ENCODE measurements at places on chromosomes 16 and 17. TPM values are rescaled to one million over a fixed set of nuclear protein-coding genes. Genes with fewer than 3 reads are reported as not detected.

The GAS2L2 gene
- total RNA-seq: not detected

The SLC38A8 gene
- total RNA-seq: not detected

DNA sequence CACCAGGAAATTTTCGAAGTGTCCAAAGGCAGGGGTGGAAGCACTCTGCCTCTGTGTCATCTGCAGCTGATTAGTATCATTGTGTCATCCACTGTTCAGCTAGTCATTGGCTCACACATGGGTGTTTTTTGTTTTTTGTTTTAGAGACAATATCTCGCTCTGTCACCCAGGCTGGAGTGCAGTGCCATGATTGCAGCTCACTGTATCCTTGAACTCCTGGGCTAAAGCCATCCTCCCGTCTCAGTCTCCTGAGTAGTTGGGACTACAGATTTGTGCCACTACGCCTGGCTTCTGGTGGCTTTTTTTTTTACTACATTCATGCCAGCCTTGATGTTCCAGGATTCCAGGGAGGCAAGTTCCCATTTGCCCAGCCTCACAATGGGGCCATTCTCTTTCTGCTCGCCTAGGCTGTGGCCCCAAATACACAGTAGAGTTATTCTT lies 32.5 kb upstream of the MYO18A start:
- no peak for DNase-seq
- no peaks in the 10 kb centered on the region for H3K36me3 ChIP-seq
- H3K27ac ChIP-seq: no peak overlapping the region
- H3K27me3 ChIP-seq: no peaks in the 10 kb centered on the region
- peaks cover 3% of the 10 kb centered on the region for H3K4me1 ChIP-seq

DNA sequence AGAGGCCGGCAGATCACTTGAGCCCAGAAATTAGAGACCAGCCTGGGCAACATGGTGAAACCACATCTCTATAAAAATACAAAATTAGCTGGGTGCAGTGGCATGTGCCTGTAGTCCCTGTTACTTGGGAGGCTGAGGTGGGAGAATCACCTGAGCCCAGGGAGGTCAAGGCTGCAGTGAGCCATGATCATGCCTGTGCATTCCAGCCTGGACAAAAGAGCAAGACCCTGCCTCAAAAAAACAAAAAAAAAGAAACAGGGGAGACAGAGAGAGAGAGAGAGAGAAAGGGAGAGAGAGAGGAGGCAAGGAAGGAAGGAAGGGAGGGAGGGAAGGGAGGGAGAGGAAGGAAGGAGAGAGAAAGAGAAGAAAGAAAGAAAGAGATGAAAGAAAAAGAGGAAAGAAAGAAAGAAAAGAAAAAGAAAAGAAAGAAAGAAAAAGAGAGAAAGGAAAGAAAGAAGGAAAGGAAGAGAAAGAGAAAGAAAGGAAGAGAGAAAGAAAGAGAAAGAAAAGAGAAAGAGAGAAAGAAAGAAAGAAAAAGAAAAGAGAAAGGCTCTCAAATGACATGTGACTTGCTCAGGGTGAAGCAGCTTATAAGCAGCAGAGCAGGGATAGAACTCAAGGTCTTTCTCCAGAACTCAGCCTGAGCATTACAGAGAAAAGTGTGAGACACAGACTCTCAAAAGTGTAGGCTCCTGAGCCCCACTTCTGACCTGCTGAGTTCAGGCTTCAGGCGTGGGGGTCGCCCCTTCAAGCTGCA lies 15.5 kb downstream of the CX3CL1 start:
- H3K27ac ChIP-seq: no peak overlapping the region
- no peak for DNase-seq

DNA sequence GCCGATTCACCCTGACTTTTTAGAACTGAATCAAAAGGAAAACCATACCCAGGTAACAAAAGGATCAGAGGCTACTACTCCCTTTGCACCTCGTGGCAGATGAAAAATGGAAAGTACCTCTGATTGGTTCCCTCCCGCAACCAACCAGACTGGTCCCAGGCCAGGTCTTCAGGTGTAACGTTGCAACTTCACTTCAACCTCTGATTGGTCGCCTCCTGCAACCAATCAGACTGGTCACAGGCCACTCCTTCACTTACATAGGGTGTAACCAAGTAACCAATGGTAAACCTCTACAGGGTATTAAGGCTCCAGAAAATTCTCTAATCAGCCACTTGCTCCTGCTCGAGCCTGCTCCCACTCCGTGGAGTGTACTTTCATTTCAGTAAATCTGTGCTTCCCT lies 89.4 kb downstream of the ADCY9 start:
- no peaks in the 10 kb centered on the region for H3K27me3 ChIP-seq
- no peak overlapping the region for H3K27ac ChIP-seq
- H3K4me1 ChIP-seq: peaks cover 16% of the 10 kb centered on the region

- no peak overlapping the region for H3K4me3 ChIP-seq
- no peaks in the 10 kb centered on the region for H3K27me3 ChIP-seq
- H3K27ac ChIP-seq: no peak overlapping the region
- no peak for DNase-seq
- no peaks in the 10 kb centered on the region for H3K36me3 ChIP-seq
- H3K4me1 ChIP-seq: peaks cover 4% of the 10 kb centered on the region
Observed at GRCh38 chr16:72480911-72481310, 309.0 kb upstream of the PMFBP1 start.

- no peaks in the 10 kb centered on the region for H3K36me3 ChIP-seq
- H3K27ac ChIP-seq: no peak overlapping the region
- no peak overlapping the region for H3K4me3 ChIP-seq
- peaks cover 10% of the 10 kb centered on the region for H3K4me1 ChIP-seq
Observed at GRCh38 chr17:29045734-29046472, 3.0 kb downstream of the PIPOX start.

DNA sequence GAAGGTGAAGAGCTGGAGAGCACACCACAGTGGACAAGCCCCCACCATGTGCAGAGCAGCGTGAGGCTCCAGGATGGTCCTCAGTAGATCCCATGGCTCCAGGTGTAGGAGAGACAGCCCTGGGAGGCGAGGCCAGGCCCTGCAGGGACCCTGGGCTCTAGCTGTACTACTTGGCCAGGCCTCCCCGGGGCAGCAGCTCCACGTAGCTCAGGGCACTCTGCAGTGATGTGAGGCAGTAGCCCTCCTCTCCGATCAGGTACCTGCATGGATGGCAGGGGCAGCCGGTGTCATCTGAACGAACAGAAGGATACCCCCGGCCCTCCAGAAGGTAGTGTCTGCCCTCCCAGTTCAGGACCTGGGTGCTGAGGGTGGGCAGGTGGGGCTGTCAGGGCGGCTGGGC lies 6.2 kb upstream of the SPATA2L start:
- no peak overlapping the region for H3K27ac ChIP-seq
- H3K4me1 ChIP-seq: peaks cover 25% of the 10 kb centered on the region
- DNase-seq: no peak
- no peak overlapping the region for H3K4me3 ChIP-seq
- no peaks in the 10 kb centered on the region for H3K36me3 ChIP-seq

DNA sequence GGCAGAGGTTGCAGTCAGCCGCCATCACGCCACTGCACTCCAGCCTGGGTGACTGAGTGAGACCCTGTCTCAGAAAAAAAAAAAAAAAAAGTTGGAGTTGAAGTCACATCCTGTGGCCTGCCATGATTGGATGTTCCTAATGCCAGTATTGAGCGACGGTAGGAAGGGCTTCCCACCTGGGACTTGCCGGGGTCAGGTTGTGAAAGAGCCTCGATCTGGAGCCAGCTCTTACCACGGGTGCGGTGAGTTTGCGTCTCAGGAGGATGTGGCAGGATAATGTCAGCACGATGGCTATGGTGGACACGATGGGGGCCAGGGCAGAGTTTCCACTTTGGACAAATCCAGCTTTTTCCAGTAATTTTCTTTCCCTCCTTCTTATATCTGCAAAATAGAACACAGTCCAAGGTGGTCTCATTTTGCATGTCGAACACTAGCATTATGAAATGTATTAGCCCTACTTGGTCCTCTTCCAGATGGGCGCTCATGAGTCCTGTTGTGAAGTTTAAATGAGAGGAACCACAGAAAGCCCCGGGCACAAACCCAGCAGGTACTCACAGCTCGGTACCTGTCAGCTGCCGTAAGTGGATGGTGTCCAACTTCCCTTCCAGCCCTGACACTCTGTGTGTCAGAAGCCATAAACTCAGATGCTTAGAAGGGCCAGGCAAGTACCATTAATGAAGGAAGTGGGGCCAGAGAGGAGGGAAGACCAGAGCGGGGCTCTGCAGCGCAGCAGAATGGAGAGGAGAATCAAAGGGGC lies 22.2 kb downstream of the ABCC12 start:
- H3K36me3 ChIP-seq: no peaks in the 10 kb centered on the region
- no peak overlapping the region for H3K4me3 ChIP-seq
- H3K4me1 ChIP-seq: no peaks in the 10 kb centered on the region
- no peak overlapping the region for H3K27ac ChIP-seq
- no peaks in the 10 kb centered on the region for H3K27me3 ChIP-seq

- no peak overlapping the region for H3K27ac ChIP-seq
- H3K4me3 ChIP-seq: no peak overlapping the region
- H3K36me3 ChIP-seq: no peaks in the 10 kb centered on the region
Observed at GRCh38 chr16:82660075-82660645, 33.4 kb downstream of the CDH13 start.

DNA sequence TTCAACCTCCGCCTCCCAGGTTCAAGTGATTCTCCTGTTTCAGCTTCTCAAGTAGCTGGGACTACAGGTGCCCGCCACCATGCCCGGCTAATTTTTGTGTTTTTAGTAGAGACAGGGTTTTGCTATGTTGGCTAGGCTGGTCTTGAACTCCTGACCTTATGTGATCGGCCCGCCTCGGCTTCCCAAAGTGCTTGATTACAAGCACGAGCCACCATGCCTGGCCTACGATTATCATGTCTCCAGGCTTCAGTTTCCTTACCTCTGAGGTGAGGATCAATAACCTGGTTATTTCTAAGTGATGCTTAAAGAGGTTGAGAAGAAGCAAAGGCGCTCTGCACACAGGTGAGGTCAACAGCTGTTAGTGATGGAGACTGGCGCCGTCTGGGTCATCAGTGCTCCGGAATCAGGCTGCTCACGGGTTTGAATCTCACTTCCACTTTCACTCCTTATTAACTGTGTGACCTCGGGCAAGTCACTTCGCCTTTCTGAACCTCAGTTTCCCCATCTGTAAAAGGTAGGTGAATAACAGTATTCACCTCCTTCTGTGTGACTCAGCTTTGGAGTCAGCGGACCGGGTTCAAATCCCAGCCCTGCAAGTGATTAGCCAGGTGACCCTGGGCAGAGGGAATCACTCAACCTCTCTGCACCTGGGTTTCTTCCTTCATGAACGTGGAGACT lies 745 bp upstream of the ABCC1 start:
- H3K4me1 ChIP-seq: peaks cover 42% of the 10 kb centered on the region
- peak overlapping the region; percentile 72 for H3K4me3 ChIP-seq
- H3K27me3 ChIP-seq: no peaks in the 10 kb centered on the region
- DNase-seq: peak; percentile 45

The SLC46A1 gene
- total RNA-seq: 0.54 TPM

DNA sequence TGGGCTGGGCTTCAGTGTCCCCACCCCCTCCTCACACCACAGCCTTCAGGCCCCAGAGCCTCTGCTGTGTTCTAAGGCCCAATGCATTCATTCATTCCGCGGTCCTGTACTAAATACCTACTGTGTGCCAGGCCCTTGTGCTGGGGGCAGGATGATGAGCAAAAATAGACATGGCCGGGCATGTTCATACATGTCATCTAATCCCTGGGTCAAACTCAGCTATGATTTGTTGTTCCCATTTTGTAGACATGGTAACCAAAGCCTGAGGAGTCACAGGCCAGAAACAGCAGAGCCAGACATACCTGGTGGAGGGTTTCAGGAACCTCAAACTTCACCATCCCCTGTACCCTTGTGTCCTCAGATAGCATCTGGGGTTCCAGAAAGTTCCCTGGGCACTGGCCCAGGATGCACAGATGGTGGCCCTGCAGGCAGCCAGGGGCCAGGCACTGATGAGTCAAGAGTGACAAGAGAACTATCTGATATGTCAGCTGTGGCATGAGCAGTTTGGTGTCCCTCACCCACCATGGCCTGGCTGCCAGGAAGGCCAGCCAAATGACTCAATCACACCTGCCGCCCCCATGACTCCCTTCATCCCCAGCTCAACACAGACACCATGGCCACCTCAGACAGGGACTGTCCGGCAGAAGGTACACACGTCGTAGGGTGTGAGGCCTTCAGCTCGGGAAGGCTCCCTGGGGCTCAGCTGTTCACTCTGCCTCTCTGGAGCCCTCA lies 2.7 kb upstream of the RRAD start:
- no peak overlapping the region for H3K27ac ChIP-seq
- H3K4me1 ChIP-seq: peaks cover 24% of the 10 kb centered on the region
- peaks cover 2% of the 10 kb centered on the region for H3K36me3 ChIP-seq
- no peak overlapping the region for H3K4me3 ChIP-seq
- DNase-seq: no peak

GRCh38 chr17:17231621-17232302 lies 5.2 kb downstream of the FLCN start:
- peaks cover 17% of the 10 kb centered on the region for H3K4me1 ChIP-seq
- no peak for DNase-seq
- H3K27me3 ChIP-seq: no peaks in the 10 kb centered on the region

GRCh38 chr16:84788920-84789391 lies 30.8 kb upstream of the CRISPLD2 start:
- no peaks in the 10 kb centered on the region for H3K4me1 ChIP-seq
- DNase-seq: no peak
- H3K27ac ChIP-seq: no peak overlapping the region
- H3K27me3 ChIP-seq: no peaks in the 10 kb centered on the region
- no peaks in the 10 kb centered on the region for H3K36me3 ChIP-seq
- H3K4me3 ChIP-seq: no peak overlapping the region

DNA sequence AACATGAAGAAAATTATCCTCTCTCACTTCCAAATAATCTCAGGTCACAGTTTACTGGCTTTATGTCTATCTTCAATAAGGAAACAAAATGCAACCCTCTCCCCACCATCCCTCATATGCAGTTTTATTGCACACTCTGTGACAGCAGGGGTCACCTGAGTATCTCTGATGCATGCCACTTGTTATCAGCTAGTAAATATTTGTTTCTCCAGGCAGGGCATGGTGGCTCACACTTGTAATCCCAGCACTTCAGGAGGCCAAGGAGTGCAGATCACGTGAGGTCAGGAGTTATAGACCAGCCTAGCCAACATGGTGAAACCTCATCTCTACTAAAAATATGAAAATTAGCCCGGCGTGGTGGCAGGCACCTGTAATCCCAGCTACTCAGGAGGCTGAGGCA lies 61.1 kb downstream of the ADAMTS18 start:
- H3K27me3 ChIP-seq: no peaks in the 10 kb centered on the region
- H3K4me1 ChIP-seq: no peaks in the 10 kb centered on the region
- H3K4me3 ChIP-seq: no peak overlapping the region
- H3K27ac ChIP-seq: no peak overlapping the region
- no peak for DNase-seq

DNA sequence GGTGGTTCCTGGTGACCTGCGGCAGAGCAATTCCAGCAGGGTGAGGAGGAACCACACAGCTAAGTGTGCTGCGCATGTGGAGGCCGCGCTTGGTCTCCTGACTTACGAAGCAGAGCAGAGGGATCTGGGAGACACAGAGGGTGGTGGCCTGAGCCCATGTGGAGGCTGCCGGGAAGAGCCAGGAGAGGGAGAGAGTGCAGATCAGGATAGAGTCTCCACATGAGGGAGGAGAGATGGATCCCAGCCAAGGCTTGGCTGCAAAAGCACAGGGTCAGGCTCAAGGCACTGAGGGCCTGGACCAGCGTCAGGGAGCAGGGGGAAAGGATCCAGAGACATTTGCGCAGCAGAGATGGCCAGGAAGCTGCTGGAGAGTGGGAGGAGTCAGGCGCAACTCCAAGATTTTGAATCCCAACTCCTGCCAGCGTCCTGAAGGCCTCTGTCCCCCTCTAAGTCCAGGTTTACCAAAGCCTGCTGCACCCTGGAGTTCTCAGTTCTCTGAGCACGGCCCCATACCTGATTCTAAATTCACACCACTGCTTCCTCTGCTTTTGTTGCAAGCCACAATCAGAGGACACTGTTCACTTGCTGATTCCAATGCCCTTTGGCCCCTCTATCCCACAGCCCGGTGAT lies 11.3 kb upstream of the MLLT6 start:
- no peaks in the 10 kb centered on the region for H3K27me3 ChIP-seq
- no peak for DNase-seq
- peaks cover 3% of the 10 kb centered on the region for H3K4me1 ChIP-seq
- no peak overlapping the region for H3K4me3 ChIP-seq
- no peak overlapping the region for H3K27ac ChIP-seq
